A549 (cell line): ENCODE measurements at places on chromosomes 2 and 18.

- no peak for DNase-seq
Measured at GRCh38 chr2:137192366-137193310, 427.3 kb downstream of the THSD7B start.

GRCh38 chr2:233334915-233335314 lies 19.4 kb upstream of the DGKD start:
- no peak for DNase-seq

DNA sequence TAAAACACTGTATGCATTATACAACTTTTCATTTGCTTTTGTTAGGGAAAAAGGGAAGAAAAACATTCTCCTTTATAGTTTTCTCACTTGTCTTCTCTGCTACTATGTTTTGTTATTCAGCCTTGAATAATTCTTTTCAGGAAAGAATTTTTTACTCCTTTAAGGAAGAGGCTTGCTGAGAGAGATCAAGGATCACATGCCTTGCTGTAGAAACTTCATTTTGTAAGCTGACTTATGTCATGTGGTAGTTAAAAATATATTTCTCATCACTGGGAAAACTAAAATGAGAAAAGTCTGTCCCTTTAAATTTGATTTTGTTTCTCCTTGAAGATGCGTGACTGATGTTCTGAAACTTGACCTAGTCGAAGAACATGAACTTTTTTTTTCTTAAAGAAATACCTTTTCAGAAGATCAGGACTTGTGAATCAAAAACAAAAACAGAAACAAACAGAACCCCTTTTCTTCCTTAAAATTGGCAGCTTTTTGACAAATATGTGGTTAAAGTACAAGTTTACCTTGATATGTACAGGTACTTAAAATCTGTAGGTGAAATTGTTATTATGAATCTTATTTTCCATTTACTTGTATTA lies 145.1 kb downstream of the COMMD1 start:
- no peak for DNase-seq

DNA sequence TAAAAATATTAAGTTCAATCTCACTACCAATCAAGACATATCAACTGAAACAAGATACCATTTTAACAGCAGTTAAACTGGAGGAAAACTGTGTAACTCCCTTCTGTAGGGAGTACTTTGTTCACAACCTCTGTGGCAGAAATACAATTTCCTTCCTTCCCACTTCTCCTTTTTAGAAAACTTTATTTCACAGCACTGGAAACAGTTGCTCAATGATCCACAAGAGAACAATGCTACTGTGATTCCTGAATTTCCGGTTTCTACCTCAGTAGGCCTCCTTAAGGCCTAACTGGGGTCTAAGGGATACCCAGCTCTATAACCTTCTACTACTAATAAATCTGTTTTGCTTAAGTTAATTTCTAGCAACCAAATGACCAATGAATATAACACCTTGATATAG lies 14.1 kb downstream of the TLK1 start:
- DNase-seq, result no peak

GRCh38 chr2:13480057-13480456 lies 763.3 kb downstream of the TRIB2 start:
- no peak for DNase-seq

DNA sequence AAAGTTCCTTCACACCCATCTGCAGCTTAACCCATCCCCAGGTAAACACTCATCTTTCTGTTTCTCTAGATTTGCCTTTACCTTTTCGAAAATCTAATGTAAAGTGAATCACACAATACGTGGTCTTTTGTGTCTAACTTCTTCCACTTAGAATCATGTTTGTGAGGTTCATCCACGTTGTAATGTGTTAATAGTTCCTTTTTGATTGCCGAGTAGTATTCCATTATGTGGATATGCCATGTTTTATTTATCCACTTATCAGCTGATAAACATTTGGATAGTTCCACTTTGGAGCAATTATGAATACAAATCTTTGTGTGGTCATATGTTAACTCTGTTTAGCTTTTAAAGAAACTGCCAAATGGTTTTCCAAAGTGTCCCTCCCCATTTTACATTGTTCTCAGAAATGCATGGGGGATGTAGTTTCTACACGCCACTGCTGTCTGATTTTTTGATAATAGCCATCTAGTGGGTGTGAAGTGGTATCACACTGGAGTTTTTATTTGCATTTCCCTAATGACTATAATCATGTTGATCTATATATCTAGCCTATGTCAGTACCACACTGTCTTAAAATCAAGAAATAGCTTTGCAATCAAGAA lies 22.3 kb downstream of the PECR start:
- DNase-seq, result peak; percentile 18
